ENCODE measurements at places on chromosomes 16 and 17.

DNA sequence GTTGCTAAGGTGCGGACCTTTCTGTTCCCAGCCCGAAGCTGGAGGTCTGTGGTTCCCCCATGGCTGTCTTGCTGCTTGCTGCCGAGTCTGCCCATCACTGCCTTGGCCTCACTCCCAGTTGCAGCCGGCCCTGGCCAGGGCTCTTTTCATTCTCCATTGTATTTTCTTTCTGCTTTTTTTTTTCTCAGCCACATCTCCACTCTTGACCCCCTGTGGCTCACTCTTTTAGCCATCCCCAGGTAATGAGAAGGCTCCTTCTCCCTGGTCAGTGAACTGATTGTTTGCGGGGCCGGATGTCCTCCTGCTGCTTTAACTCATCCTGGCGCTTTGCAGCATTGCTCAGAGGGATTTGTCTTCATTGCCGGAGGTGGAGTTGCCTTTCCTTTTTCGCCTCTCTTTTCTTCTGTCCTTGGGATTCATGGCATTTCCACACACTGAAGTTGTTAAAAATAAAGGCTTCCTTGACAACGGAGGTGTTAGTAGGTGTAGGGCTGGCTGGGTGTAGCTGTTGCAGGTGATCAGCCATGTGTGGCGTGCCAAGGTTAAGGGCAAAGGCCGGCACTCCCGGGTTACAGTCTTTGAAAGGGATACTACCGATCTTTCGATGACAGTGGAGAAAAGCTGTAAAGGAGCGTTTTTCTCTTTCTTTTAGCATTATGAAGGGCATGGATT is 34.1 kb downstream of the MAP2K6 start:
- no peak for DNase-seq

DNA sequence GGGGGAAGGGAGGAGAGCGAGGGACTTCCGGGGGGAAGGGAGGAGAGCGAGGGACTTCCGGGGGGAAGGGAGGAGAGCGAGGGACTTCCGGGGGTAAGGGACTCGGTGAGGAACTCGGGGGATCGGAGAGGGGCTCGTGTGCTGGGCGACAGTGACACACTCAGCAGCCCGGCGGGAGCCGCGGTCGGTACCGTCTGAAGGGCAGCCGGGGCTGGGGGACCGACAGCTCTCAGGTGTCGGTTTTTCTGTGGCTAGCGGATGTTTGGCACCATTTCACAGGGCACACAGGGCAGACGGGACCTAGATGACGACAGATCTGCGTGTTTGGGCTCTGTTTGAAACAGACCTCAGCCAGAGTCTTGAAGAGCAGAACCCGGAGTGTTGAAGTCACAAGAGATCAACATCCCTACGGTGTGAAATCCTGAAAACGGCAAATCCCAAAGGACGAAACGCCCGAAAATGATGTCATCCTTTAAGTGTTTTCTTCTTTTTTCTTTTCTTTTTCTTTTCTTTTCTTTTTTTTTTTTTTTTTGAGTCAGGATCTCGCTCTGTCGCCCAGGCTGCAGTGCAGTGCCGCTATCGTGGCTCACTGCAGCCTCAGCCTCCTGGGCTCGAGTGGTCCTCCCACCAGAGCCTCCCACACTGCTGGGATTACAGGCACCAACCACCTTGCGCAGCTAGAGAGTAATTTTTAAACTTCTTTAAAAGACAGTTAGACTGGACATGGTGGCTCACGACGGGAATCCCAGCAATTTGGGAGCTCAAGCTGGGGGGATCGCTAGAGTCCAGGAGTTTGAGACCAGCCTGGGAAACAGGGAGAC is 23.9 kb downstream of the ZNF778 start:
- DNase-seq: peak; percentile 60

DNA sequence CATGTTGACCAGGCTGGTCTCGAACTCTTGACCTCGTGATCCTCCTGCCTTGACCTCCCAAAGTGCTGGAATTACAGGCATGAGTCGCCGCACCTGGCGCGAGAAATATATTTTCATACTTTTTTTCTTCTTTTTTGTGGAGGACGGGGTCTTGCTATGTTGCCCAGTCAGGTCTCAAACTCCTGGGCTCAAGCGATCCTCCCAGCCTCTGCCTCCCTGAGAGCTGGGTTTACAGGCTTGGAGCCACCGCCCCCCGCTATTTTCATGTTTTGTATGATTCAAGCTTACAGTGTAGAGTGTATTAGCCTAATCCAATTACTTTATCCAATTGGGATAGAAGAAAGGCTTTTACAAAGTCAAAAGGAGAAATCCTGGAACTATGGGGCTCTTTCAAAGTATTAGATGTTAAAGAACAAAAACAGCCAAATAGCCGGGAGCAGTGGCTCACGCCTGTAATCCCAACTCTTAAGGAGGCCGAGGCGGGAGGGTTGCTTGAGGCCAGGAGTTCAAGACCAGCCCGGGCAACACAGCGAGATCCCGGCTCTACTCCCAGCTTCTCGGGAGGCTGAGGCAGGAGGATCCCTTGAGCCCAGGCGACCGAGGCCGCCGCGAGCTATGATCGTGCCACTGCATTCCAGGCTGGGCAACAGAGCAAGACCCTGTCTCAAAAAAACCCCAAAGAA is 1.4 kb upstream of the MAP1LC3B start:
- no peak for DNase-seq

- no peak for DNase-seq
These were observed 1.7 kb upstream of the THRA start for GRCh38 chr17:40060887-40061608.

- no peak for DNase-seq
These were observed 217.9 kb upstream of the CIBAR2 start for GRCh38 chr16:85330006-85330693.

- DNase-seq: no peak
These were observed 8.7 kb downstream of the FLOT2 start for GRCh38 chr17:28888832-28889231.

GRCh38 chr17:74043976-74044375 is 159.5 kb upstream of the RPL38 start:
- no peak for DNase-seq

DNA sequence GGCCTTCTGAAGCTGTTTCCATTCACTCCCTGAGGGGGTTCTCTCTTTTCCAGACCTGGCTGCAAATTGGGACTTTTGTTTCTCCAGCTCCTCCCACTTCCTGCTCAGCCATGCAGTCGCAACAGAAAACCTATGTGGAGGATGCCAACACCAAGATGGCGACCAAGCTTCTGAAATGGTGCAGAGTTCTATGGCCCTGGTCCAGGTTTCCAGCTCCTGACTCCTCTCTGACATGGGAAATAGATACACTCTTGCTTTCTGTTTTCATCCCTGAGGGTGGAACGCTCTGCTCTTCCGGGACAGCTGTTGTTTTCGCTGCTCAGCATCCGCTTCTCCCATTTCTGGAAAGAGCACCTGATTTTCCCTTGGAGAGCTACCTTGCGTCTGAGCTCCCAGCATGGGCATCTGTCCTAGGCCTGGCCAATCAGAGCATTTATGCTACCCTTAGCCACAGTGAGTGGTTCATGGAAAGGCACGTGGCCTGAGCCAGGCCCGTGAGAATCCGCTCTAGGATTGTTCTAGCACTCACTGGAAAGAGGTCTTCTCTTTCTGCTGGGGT is 8.1 kb downstream of the GPRC5B start:
- DNase-seq: no peak

GRCh38 chr16:80836846-80837245 is 32.4 kb upstream of the CDYL2 start:
- no peak for DNase-seq

GRCh38 chr16:49502136-49502881 is 128.7 kb downstream of the C16orf78 start:
- no peak for DNase-seq

GRCh38 chr16:1097800-1098199 is 1.8 kb upstream of the C1QTNF8 start:
- DNase-seq: no peak

GRCh38 chr16:21590796-21591195 is 8.6 kb upstream of the METTL9 start:
- DNase-seq: no peak

GRCh38 chr17:81740395-81740961 is 28.4 kb downstream of the SLC25A10 start:
- no peak for DNase-seq

DNA sequence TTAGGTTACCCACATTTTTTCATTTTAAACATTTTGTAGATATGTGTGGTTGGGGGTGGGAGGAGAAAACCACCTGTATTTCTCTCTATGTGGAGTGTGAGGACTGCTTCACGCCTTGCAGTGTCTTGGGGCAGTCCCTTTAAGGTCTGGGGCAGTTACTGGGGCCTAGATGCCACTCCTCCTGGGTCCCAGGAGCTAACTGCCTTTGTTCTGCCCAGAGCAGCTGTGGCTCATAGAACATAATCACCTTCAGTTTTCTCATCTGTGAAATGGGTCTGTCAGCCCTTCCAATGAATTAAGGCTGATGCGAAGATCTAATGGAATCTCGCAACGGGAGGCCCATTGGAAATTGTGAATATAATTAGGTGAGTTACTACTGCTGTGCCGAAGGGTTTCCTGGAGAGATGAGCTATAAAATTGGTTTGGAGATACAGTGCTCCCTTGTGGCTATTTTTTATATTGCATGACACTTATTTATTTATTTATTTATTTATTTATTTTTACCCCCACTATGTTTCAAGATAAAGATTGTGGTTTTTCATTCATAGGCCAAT is 22.9 kb downstream of the DHRS7C start:
- DNase-seq: peak; percentile 37

GRCh38 chr17:16491703-16492612 is at the start of gene LRRC75A:
TSS of gene LRRC75A (minus strand) at chr17:16492193. CDS start at chr17:16491990, 203 bp downstream.
- DNase-seq: no peak

DNA sequence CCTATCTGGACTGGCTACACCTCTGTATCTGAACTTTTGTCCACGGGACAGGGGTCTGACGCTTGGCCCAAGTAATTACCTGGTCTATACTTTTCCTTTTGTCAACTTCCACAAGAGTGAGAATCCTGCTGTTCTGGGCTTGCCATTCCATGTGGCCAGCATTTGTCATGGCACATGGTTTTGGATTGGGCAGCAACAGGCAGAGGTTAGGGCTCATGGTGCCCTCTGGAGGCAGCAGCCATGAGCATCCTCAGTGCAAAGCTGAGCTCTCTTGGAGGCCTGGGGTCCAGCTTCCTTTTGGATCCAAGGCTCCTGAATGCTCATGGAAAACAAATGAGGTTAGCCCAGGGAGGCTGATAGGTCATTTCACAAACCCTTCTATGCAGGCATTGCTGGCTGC is 7.5 kb upstream of the EDC4 start:
- peak; percentile 41 for DNase-seq

All from bronchial epithelial cell (primary cell).